Left cardiac atrium (tissue), 4 donors: ENCODE measurements at places on chromosomes 12 and 14. TPM values are rescaled to one million over a fixed set of nuclear protein-coding genes. Genes with fewer than 3 reads are reported as not detected.

GRCh38 chr14:21704338-21704737 is 30.7 kb upstream of the OR4E1 start:
- DNase-seq, result no peak

DNA sequence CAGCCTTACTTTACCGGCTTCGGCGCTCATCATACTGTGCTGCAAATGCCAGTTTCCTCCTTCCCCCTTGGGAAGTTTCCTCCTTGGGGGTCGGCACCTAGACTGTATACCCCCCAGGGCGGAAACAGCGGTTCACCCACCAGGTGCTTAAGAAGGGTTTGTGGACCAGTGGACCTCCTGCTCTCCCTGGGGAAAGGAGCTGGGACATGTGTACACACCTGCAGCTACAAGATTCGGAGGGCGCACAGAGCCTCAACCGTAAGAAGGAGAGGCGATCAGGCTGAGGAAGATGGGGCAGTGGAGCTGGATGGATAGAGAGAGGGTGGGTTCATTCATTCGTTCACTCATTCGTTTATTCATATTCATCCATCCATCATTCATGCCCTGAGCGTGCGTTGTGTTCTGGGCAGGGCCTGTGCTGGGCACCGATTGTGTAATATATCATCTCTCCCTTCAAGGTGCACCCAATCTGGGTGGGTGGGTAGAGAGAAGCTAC is 717 bp upstream of the ZNF839 start:
- no peak for DNase-seq

ACOT6 gene
- total RNA-seq, result not detected

KRT78 gene
- not detected for total RNA-seq

DNA sequence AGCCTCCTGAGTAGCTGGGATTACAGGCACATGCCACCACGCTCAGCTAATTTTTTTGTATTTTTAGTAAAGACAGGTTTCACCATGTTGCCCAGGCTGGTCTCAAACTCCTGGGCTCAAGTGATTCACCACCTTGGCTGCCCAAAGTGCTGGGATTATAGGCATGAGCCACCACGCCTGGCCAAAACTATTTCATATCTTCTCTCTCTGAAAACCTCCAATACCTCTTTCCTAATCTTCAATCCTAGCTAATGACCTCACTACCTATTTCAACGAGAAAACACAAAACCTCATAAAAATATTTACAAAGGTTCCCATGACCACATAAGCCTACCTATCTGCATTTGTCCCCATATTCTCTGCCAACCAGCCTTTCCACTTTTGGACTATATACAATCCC is 32.3 kb upstream of the ANKS1B start:
- no peak for DNase-seq

DNA sequence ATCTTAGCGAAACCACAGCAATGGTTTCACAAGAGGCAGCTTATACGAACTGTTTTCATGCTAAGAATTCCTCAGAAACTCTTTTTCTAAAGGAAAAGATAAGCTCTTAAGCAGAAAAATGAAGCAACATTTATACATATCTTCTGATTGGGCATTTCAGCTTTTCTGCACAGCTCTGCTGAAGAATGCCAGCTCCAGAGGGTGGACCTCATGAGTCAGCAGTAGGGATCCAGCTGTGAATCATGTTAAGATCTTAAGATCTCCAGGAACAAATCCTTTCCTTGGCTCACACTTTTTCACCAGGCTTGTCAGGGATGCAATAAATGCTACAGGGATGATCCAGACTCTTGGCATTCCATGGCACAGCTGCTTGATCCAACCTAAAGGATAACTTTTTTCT is 477.1 kb upstream of the CCDC196 start:
- no peak for DNase-seq

- peak; percentile 34 for DNase-seq
Measured at GRCh38 chr12:103858953-103859601, 18.0 kb upstream of the NT5DC3 start.

DNA sequence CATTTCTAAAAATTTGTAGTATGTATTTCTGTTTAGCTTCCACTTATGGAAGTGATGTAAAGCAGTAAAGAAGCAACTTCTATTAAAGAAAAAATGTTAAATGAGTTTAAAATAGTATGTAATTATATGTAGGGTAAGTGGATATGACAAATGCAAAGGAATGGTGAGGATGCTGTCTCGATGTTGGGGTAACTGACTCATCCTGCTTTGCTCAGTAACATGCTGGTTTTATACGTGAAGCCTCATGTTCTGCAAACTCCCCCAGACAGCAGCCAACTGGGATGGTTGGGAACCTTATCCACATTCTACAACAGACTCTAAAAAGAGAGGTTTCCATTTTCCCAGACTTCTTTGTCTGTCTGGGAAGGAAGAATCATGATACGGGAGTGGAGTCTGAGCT is 1006.4 kb upstream of the TMEM132C start:
- DNase-seq, result no peak

DNA sequence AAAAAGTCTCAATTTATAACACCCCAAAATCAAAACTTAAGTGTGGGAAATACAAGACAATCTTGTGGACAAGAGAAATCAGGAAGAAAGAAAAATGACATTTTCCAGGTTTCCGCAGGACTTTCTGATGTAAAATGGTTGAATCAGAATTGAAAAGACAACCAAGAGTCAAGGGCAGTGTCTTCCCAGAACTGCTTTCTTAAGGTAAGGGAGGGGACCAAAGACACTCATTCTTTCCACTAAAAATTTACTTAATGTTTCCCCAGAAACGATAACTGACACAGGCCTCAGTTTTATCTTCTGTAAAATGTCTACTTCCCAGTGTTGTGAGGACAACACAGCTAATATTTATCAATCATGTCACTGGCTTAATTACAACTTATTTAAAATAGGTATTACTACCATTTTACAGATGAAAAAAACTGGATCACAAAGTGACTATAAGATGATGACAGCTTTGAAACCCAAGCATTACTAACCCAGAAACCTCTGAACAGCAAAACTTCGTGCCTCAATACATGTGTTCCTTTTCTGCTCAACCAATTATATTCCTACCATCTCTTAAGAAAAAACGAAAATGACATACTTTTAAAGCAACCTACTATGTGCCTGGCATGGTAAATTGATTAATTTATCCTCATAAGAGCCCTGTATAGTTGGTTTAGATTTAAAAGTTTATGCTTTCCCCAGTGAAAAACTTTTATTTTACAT is 4.6 kb downstream of the SINHCAF start:
- DNase-seq, result no peak

DNA sequence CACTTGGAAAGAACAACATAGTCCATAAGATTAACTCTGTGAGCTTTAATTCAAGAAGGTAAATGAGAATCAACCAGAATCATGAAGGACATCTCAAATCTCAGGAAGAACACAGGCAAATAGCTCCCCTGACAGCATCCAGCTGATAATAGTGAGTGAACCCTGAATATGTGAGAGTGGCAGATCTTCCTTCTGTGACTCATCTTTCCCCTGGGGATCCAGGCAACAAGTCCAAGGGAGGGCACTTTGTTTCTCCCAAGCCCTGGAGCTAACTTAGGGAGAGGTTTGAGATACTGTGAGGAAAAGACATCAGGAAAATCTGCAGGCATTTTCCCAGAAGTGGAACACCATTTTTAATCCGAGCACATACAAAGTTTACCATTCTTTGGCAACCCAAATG is 763.9 kb upstream of the MGAT4C start:
- DNase-seq, result no peak

- no peak for DNase-seq
Measured at GRCh38 chr12:127304751-127305725, 961.9 kb upstream of the TMEM132C start.
